Colonic mucosa (tissue), 4 donors: ENCODE measurements at places on chromosomes 2 and 18.

DNA sequence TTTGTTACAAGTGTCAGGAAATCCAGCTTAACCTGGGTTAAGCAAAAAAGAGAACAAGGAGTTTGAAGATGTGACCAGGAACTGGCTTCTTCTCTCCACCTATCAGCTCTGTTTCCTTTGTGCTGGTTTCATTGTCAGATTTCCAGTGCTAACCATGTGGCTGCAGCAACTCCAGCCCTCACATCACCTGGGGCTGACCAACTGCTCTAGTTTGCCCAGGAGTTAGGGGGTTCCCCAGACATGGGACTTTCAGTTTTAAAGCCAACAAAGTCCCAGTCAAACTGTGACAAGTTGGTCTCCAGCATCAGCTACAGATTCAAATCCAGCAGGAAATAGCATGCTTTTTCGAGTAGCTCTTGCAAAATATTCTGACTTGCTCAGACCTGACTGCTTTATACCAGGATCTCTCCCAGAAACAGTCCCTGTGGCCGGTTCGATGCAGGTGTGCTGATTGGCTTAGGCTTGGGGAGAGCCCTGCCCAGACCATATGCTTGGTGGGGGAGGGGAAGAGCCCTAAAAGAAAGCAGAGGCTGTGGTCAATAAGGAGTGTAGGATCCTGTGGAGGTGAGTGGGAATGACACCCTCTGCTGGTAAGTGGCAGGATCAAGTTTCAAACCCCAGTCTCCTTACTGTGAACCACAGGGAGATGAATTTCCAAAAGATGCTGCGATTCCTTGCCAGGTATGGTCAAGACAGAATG is 49.5 kb downstream of the KCNE4 start:
- peak; percentile 48 for DNase-seq
- no peaks in the 10 kb centered on the region for H3K36me3 ChIP-seq
- H3K27ac ChIP-seq: no peak overlapping the region
- no peak overlapping the region for H3K4me3 ChIP-seq
- H3K4me1 ChIP-seq: no peaks in the 10 kb centered on the region
- no peaks in the 10 kb centered on the region for H3K27me3 ChIP-seq

DNA sequence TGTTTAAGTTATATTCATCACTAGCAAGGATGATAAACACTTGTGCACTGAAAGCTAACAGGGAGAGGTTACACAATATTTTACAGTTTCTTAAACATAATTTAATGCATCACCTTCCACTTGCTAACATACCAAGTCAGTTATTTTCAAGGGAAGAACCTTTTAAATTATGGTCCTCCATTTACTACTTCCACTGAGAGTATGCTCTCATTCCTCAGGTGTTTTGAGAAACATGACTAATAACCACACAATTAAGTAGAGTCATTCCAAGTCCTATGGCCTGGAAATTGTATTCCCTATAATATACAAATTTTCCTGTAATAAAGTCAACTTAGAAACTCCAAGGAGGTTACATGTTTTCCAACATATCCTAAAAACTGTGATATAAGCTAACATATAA is 152.3 kb upstream of the STON1 start:
- H3K27me3 ChIP-seq: no peaks in the 10 kb centered on the region
- no peaks in the 10 kb centered on the region for H3K36me3 ChIP-seq
- no peak overlapping the region for H3K4me3 ChIP-seq

- DNase-seq: no peak
- H3K4me3 ChIP-seq: no peak overlapping the region
- no peaks in the 10 kb centered on the region for H3K27me3 ChIP-seq
- no peaks in the 10 kb centered on the region for H3K4me1 ChIP-seq
- H3K36me3 ChIP-seq: no peaks in the 10 kb centered on the region
Observed at GRCh38 chr18:6411382-6411781, 3.3 kb downstream of the L3MBTL4 start.

- H3K36me3 ChIP-seq: no peaks in the 10 kb centered on the region
- H3K4me3 ChIP-seq: no peak overlapping the region
- peak; percentile 18 for DNase-seq
- H3K27me3 ChIP-seq: no peaks in the 10 kb centered on the region
- H3K27ac ChIP-seq: no peak overlapping the region
- no peaks in the 10 kb centered on the region for H3K4me1 ChIP-seq
Observed at GRCh38 chr2:127046579-127046978, 60.4 kb downstream of the BIN1 start.

DNA sequence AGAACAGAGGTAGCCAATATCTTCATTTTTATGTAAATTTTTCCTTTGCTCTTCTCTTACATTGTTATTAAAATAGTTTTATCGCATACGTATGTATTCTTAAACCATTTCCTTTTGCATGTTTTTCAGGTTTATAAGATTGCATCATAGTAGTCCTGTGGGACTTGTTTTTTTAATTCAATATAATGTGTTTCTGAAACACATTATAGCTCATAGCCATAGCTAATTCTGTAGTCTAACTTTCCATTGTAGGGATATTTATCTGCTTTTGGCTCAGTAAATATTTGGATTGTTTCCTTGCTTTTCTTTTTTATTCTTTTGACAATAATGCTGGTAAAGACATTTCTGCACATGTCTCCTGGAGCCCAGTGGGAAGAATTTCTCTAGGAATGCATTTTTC is 484.3 kb downstream of the PTPRM start:
- H3K4me3 ChIP-seq: no peak overlapping the region
- no peaks in the 10 kb centered on the region for H3K27me3 ChIP-seq
- H3K4me1 ChIP-seq: no peaks in the 10 kb centered on the region
- DNase-seq: no peak
- H3K27ac ChIP-seq: no peak overlapping the region

GRCh38 chr2:25669520-25669919 is 3.9 kb downstream of the DTNB start:
- H3K36me3 ChIP-seq: no peaks in the 10 kb centered on the region
- DNase-seq: no peak
- no peaks in the 10 kb centered on the region for H3K27me3 ChIP-seq
- H3K4me3 ChIP-seq: no peak overlapping the region
- H3K4me1 ChIP-seq: peaks cover 4% of the 10 kb centered on the region

DNA sequence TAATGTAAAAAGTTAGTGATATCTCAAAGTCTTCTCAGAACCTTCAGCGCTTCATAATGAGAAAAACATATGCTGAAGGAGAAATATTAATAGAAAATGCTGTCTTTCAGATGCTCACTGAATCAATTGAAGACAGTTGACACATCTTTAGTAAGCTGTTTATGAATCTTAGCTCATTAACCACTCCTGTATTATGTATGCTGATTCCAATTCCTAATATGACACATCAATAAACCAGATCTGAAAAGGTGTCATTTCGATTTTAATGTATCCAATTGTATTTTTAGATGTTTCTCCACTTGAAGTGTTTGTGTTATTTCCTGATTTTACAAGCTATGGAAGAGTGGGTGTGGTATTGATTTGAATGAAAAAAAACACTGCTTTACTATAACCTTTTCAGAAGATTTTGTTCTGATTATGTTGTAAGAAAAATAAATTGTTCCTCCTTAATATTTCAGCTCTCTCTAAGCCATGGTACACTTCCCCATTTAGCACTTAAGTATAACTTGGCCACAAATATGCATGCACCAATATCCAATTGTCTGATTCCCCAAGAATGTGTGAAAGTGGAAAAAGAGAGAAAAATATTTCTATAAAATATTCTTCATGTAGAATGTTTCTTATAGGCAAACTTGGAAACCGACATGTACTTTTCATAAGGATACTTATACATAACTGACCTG is 569.8 kb downstream of the ARHGAP15 start:
- no peaks in the 10 kb centered on the region for H3K27me3 ChIP-seq
- no peaks in the 10 kb centered on the region for H3K4me1 ChIP-seq
- no peak overlapping the region for H3K27ac ChIP-seq
- H3K36me3 ChIP-seq: no peaks in the 10 kb centered on the region

- DNase-seq: peak; percentile 56
- H3K36me3 ChIP-seq: no peaks in the 10 kb centered on the region
- no peaks in the 10 kb centered on the region for H3K4me1 ChIP-seq
- H3K27ac ChIP-seq: no peak overlapping the region
Observed at GRCh38 chr2:185291035-185291647, 447.5 kb upstream of the FSIP2 start.

DNA sequence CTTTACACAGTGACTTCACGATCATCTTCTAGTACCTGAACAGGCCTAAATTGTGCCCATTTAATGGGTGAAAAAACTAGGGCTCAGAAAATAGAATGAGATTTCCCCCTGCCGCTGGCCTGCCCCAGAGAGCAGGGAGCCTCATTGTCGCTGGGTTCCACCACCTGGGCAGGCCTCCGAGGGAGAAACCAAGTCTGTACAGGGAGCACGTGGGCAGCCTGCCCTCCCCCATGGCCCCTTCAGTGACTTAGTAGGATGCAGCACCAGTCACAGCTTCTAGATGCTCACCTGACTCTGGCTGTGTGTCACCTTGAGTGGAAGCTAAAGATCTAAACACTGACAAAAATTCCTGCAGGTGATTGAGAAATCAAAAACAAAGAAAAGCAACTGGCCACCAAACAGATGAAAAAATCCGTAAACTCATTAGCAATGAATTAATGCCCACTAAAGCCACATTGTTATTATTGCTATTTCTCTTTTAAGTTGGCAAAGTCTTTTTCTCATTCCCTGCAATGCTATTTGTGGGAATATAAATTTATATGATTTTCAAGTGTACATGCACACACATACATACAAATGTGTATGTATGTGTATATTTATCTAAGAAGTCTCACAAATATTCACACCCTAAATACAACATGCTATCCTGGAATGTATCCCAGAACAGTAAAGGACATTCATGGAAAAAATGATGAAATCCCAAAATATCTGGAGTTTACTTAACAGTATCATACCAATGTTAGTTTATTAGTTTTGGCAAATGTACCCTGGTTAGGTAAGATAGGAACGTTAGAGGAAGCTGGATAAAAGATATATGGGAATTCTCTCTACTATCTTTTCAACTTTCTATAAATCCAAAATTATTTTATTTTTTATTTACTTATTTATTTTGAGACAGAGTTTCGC is 18.7 kb upstream of the ASPRV1 start:
- no peaks in the 10 kb centered on the region for H3K27me3 ChIP-seq
- no peak overlapping the region for H3K27ac ChIP-seq
- no peak overlapping the region for H3K4me3 ChIP-seq
- H3K36me3 ChIP-seq: no peaks in the 10 kb centered on the region
- DNase-seq: no peak
- no peaks in the 10 kb centered on the region for H3K4me1 ChIP-seq

DNA sequence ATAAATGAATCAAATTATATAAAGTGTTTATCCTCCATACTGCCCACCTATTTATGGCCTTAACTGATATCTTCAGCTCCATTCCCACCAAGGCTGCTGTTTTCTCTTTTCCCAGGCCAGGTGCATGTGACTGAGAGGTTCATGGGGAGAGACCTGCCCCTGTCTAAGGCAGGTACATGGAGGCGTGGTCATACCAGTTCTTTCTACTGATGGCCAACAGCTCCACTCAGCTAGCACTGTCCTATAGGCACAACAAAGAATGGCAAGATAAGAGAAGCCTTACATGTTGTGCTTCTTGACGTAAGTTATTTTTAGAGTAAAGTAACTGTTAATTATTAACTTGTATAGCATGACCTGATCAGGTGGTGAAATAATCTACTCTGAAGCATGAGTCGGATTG is 16.8 kb downstream of the AKAIN1 start:
- H3K4me1 ChIP-seq: no peaks in the 10 kb centered on the region
- no peaks in the 10 kb centered on the region for H3K36me3 ChIP-seq
- no peak overlapping the region for H3K27ac ChIP-seq
- DNase-seq: no peak
- no peak overlapping the region for H3K4me3 ChIP-seq

- no peaks in the 10 kb centered on the region for H3K36me3 ChIP-seq
- no peak overlapping the region for H3K27ac ChIP-seq
- no peak overlapping the region for H3K4me3 ChIP-seq
- no peaks in the 10 kb centered on the region for H3K27me3 ChIP-seq
- no peaks in the 10 kb centered on the region for H3K4me1 ChIP-seq
Observed at GRCh38 chr18:6352275-6352674, 62.4 kb downstream of the L3MBTL4 start.

DNA sequence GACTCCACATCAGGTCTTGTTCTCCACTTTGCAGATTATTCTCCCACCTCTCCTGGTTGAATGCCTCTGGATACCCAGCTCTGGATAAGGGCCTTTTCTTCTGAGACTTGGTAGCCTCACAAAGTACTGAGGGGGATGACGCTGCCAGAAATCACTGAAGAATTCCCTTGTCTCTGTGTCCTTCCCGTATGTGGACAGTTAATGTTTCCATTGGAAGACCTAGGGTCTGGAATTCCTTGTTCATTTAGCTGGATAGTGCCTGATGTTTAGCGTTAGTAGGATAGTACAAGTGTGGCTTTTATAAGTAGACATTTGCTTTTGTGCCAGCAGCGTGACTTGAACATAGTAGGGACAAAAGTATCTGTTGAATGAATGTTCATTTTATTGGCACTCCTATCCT is 76.9 kb downstream of the CLHC1 start:
- peak overlapping the region; percentile 24 for H3K27ac ChIP-seq
- H3K27me3 ChIP-seq: no peaks in the 10 kb centered on the region
- no peak overlapping the region for H3K4me3 ChIP-seq
- peaks cover 28% of the 10 kb centered on the region for H3K4me1 ChIP-seq
- H3K36me3 ChIP-seq: no peaks in the 10 kb centered on the region

GRCh38 chr2:160077912-160078810 is 15.7 kb upstream of the PLA2R1 start:
- no peaks in the 10 kb centered on the region for H3K27me3 ChIP-seq
- no peak overlapping the region for H3K4me3 ChIP-seq
- DNase-seq: peak; percentile 34
- peak overlapping the region; percentile 58 for H3K27ac ChIP-seq
- H3K4me1 ChIP-seq: peaks cover 11% of the 10 kb centered on the region
- H3K36me3 ChIP-seq: no peaks in the 10 kb centered on the region
